GM23248 (cell line): ENCODE measurements at places on chromosomes 3 and 15. TPM values are rescaled to one million over a fixed set of nuclear protein-coding genes. Genes with fewer than 3 reads are reported as not detected.

DNA sequence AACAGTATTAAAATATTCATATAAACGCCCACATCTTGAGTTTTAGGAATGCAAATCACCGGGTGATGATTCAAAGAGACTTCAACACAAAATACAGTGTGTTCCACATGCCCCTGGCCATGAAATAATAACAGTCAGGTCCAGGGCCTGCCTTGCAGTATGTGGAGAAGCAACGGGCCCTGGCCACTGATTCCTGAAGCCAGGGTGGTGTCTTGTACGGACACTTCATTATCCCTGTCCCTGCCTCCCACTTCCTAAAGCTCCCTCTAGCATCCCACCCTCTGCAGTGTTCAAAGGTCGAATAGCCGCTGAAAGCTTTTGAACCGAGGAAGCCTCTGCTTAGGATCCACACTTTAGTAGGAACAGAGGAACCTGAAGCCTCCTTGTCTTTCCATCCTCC is 50.4 kb upstream of the PCSK6 start:
- H3K36me3 ChIP-seq, result no peaks in the 10 kb centered on the region
- H3K4me3 ChIP-seq, result no peak overlapping the region
- DNase-seq, result no peak
- H3K27me3 ChIP-seq, result 0 out of 2 replicates have a peak, but pooled peaks cover 4% of the 10 kb centered on the region

FMN1 gene
- polyA plus RNA-seq, result 0.93 and 1.4 TPM in 2 replicates

- no peaks in the 10 kb centered on the region for H3K27me3 ChIP-seq
- H3K4me1 ChIP-seq, result peaks cover 12% of the 10 kb centered on the region; the same call in 1 of the 2 replicates
- no peak for DNase-seq
- no peak overlapping the region for H3K4me3 ChIP-seq
- peaks cover 13% of the 10 kb centered on the region; the same call in 1 of the 2 replicates for H3K36me3 ChIP-seq
Observed at GRCh38 chr15:49328941-49329340, 94.1 kb upstream of the FGF7 start.

DNA sequence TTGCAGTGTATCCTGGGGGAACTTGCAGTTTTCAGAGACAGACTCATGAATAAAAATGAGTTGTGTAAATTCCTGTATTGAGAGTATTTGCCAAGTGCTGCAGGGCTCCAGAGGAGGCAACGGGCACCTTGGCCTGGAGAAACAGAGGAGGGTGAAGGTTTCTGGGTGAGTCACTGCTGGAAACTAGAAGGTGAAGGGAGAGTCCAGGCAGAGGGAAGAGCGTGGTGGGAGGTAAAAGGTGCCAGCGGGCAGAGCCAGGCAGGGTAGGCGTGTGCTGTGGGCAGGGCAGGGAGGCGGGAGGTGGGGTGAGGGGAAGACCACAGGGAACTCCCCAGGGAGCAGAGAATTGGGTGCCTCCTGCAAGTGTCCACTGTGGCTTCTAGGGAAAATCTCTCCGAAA is 120.8 kb downstream of the SLCO3A1 start:
- no peak overlapping the region for H3K4me3 ChIP-seq
- H3K27me3 ChIP-seq, result no peaks in the 10 kb centered on the region
- H3K27ac ChIP-seq, result no peak overlapping the region
- peaks cover 8% of the 10 kb centered on the region for H3K4me1 ChIP-seq
- H3K36me3 ChIP-seq, result no peaks in the 10 kb centered on the region
- DNase-seq, result no peak

DNA sequence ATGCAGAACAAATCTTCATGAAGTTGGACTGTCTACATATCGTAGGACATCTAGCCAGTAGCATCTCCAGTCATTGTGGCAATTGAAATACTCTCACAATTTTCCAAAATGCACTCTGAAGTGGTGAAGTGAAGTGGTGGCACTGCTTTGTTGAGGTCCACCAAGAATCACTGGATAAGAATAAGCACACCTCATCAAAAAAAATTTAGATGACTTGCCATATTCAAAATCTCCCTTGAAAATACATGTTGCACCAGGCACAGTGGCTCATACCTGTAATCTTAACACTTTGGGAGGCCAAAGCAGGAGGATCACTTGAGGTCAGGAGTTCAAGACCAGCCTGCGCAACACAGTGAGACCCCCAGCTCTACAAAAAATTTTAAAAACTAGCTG is 12.9 kb downstream of the HACD2 start:
- H3K36me3 ChIP-seq, result no peaks in the 10 kb centered on the region
- H3K4me3 ChIP-seq, result no peak overlapping the region
- H3K27me3 ChIP-seq, result no peaks in the 10 kb centered on the region
- H3K4me1 ChIP-seq, result peaks cover 13% of the 10 kb centered on the region
- no peak for DNase-seq

GRCh38 chr15:74399511-74400312 is 32.3 kb upstream of the CYP11A1 start:
- no peaks in the 10 kb centered on the region for H3K27me3 ChIP-seq
- H3K4me1 ChIP-seq, result peaks cover 71% of the 10 kb centered on the region
- H3K4me3 ChIP-seq, result no peak overlapping the region
- DNase-seq, result peak; percentile 63

DNA sequence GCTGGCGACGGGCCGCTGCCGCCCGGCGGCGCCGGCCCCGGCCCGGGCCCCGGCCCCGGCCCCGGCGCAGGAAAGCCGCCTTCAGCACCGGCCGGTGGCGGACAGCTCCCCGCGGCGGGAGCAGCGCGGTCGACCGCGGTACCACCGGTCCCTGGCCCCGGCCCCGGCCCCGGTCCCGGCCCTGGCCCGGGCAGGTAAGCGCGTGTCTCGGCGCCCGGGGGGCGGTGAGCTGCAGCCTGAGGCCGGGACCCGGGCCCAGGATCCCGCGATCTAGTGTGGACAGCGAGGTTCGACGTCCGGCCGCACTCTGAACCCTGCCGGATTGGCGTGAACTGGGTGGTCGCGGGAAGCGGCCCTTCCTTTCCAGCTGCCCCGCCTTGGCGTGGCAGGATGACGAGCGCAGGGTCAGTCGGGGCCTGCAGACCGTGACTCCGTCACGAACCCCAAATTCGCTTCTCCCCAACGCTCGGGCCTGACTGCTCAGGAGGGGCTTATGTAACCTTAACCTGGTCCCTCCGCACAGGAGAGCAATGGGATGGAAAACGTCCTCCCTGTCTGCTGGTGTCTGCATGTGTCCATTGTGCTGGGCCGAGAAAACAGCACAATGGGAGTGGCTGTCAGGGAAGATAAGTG is 472 bp downstream of the BSN start:
- no peak overlapping the region for H3K27ac ChIP-seq
- H3K27me3 ChIP-seq, result peaks cover 19% of the 10 kb centered on the region
- H3K4me3 ChIP-seq, result peak overlapping the region; percentile 58
- no peaks in the 10 kb centered on the region for H3K36me3 ChIP-seq
- H3K4me1 ChIP-seq, result 0 out of 2 replicates have a peak, but pooled peaks cover 8% of the 10 kb centered on the region

CISH gene
- polyA plus RNA-seq, result 0.79 and 1.6 TPM in 2 replicates

- H3K36me3 ChIP-seq, result no peaks in the 10 kb centered on the region
- no peak overlapping the region for H3K4me3 ChIP-seq
- no peak for DNase-seq
- no peak overlapping the region for H3K27ac ChIP-seq
- H3K4me1 ChIP-seq, result peaks cover 17% of the 10 kb centered on the region
- H3K27me3 ChIP-seq, result no peaks in the 10 kb centered on the region
Observed at GRCh38 chr3:157384031-157384430, 52.6 kb upstream of the PTX3 start.
